Adrenal gland (tissue), 19 donors: ENCODE measurements at places on chromosomes 1 and 21.

- DNase-seq = peak; percentile 58
These were observed 264.6 kb downstream of the HHIPL2 start for GRCh38 chr1:222283147-222283768.

DNA sequence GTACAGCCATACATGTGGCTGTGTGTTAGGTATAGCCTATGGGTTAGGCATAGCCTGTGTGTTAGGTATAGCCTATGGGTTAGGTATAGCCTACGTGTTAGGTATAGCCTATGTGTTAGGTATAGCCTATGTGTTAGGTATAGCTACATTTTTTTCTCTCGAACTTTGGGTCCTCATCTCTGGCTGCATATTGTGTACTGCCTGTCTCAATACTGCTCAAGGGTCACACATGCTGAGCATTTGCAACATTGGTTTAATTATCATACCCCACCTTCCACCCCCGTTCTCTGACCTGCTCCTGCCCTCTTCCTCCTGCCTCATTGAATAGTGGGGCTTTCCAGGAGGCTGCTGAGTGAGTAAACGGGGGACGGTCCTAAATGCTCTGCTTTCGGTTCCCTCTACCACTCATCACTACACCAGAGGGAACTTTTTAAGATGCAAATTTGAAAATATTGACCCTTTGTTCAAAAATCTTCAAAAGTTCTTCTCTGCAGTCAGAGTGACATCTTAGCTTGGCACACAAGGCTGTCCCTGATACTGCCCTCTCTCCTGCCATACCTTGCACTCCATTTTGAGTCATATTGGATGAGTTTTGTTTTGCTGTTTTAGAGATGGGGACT, 17.8 kb downstream of the OR2B11 start:
- no peak for DNase-seq

- DNase-seq = no peak
These were observed 297.0 kb downstream of the GPATCH2 start for GRCh38 chr1:217333939-217334338.

DNA sequence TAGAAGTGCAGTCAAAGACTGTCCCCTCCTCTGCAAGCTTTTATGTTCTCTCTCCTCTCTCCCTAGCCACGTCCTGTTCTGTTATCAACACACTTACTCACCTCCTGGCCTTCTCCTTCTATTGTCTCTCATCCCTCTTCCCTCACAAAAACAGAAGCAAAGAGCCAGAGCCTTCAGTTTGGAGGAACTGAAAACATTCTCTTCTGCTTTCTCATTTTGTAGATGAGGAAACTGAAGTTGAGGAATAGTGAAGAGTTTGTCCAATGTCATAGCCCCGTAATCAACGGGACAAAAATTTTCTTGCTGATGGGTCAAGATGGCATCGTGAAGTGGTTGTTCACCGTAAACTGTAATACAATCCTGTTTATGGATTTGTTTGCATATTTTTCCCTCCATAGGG, 1.9 kb downstream of the NLRP3 start:
- no peak for DNase-seq

GRCh38 chr1:54767526-54767925, 3.2 kb upstream of the PARS2 start:
- no peak for DNase-seq

- no peak for DNase-seq
These were observed 246.5 kb downstream of the TOMM20 start for GRCh38 chr1:234881893-234882771.

- no peak for DNase-seq
These were observed 410.1 kb upstream of the LYPLAL1 start for GRCh38 chr1:218763538-218763937.

- DNase-seq = no peak
These were observed 8.0 kb upstream of the OR2M3 start for GRCh38 chr1:248189026-248189425.

DNA sequence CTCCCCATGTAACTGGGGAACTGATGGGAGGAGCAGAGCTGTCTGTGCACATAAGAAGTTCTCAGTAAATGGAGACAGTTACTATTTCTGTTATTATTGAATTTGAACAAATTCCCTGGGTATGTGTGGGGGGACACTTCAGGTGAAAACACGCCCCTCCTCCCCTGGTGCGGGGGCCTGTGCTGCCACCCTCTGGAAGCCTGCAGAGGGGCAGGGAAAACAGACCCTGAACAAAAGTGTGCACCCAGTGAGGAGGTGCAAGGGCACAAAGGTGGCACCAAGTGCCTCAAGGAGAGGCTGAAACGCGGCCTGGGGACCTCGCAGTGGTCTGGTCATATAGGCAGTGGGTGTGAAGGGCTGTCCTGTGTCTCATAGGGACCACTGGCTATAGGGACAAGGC, 18.2 kb upstream of the NADK start:
- no peak for DNase-seq

DNA sequence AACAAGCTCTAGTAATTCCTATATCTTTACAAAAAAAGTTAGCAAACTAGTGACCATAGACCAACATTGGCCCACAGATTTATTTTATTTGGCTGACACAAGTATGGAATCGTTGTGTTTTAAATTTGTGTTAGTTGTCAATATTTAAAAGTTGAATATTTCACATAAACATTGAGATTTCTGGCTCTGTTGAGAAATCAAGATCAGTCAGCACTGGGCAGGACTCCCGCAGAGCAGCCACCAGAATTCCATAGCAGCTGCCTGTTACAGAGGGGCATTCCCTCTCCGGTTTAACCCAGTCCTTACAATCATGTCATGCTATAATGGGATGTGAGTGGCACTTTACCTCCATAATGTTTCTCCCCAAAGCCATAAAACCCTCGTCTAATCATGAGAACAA, 79.2 kb upstream of the NRIP1 start:
- DNase-seq = no peak

DNA sequence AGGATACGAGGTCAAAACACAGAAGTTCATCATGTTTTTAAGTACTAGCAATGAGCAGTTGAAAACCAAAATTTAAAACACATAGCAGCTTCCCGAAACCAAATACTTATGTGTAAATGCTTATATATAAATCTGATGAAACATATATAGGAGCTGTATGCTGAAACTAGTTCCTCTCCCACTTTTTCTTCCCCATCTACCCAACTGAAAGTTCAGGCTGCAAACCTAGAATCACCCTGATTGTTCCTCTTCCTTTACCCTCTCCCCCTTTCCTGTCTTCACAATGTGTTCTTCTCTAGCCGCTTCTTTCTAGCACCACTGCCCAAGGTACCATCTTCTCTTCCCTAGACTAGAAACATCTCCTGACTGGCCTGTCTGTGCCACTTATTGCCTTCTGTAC, 90.6 kb downstream of the ST3GAL3 start:
- no peak for DNase-seq

DNA sequence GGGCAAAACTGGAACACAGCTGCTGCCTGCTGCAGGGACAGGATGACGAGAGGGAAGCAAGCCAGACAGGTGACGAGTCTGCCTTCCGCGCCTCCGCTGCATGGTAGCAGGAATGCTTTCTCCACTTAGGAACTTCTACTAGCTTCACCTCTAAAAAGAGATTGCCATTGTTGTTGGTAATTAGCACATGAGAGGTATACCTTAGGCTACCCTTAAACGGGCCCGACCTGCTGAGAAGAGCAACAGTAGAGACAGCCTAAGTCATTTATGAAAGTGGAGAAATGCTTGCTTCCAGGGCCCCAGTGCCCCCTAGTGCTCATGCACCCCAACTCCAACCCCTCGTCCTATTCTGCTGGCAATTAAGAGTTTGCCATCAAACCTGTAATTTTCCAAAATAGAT, 96.9 kb upstream of the AKT3 start:
- no peak for DNase-seq

- DNase-seq = no peak
These were observed 119.0 kb downstream of the TNFSF18 start for GRCh38 chr1:172931761-172932160.

GRCh38 chr1:234965111-234965510, 163.5 kb downstream of the TOMM20 start:
- no peak for DNase-seq

GRCh38 chr1:197269053-197269452, 1.0 kb downstream of the CRB1 start:
- DNase-seq = no peak

DNA sequence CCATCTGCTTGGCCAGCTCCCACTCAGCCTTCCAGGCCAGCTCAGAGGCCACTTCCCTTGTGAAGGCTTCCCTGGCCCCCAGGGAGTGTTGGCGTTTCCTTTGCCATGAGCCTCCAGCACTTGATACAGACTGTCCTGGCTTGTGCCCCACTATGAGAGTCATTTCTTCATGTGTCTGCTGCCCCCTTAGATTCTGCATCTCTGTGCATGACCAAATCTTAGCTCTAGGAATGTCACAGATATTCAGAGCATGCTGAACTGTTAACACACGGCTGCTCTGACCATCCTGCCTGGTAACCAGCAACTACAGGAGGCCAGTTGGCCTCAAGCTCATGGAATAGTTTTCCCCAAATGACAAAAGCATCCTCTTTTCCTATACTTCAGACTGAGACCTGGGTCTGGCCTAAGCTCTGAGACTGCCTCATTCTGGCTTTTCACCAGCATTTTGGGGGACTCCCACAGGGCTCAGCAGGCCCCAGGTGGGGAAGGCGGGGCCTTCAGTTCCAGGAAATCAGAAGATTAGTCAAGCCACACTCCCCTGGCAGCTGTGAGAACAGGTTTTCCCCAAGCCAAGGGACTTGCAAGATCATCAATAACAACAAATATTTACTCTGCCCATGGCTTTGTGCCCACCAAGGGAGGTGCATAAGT, 182.6 kb upstream of the EDN2 start:
- DNase-seq = no peak

- peak; percentile 53 for DNase-seq
These were observed 976 bp downstream of the SSBP3 start for GRCh38 chr1:54404939-54405897.

- DNase-seq = no peak
These were observed 24.2 kb downstream of the PTPRU start for GRCh38 chr1:29260531-29260930.

- no peak for DNase-seq
These were observed 4.2 kb downstream of the MYOG start for GRCh38 chr1:203081465-203082230.

- no peak for DNase-seq
These were observed 34.9 kb upstream of the TSNAX start for GRCh38 chr1:231493421-231494185.

GRCh38 chr1:86750076-86750475, 45.7 kb downstream of the SH3GLB1 start:
- DNase-seq = no peak

GRCh38 chr1:95084317-95085176, 11.8 kb upstream of the ALG14 start:
- no peak for DNase-seq

DNA sequence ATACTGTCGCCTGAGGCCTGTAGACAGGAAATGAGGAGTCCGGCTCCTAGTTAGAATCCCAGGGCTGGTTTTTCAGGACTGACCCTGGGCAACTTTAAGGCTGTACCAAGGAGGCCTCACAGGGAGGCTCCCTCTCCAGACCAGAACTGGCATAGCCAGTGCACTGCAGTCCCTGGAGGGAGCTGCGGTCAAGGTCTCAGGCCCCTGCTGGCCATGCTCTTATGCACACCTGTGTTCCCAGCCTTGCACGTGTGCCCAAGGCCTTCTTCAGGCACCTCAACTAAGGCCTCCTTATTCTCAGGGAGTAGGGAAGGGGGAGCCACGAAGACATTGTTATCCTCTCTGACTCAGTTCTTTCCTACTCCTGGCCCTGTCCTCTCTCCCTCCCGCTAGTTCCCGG, 22.0 kb upstream of the IFNAR1 start:
- DNase-seq = no peak

- peak; percentile 68 for DNase-seq
These were observed 10.9 kb upstream of the C4BPB start for GRCh38 chr1:207077470-207078377.

DNA sequence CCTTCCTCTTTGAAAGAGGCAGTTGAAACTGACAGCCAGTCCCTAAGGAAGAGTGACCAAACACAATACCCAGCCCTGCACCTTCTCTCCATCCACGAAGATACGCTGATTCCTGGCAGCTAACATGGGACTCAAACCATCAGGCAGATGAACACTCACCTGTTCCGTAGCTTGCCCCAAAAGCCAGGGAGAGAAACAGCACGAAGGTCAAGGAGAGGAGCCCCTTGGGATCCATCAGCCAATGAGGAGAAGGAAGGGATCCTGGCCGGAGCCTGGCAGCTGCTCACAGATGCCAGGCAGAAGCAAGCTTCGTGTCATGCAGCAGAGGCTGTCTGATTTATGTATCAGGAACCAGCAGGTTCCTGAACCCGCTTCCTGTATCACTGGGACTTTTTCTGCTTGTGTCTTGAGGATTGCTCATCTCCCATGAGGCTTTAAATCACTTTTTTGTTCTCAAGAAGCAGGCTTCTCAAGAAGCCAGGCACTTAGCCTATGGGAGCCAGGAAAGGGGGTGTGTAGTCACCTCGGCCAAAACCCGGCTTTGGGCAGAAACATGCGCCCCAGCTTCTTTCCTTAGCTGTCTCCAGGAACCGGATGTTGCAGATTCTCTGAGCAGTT, at the start of gene SLAMF1:
Gene SLAMF1, minus strand, starts transcription at position 334 of the 618 bp plus-strand sequence. Its CDS starts 99 bp downstream, at position 235.
- no peak for DNase-seq

- no peak for DNase-seq
These were observed 121.1 kb downstream of the RUNX1 start for GRCh38 chr21:34927992-34928391.

- DNase-seq = peak; percentile 64
These were observed 34.4 kb downstream of the CAPZB start for GRCh38 chr1:19450811-19451515.

GRCh38 chr21:46568562-46568961, 36.3 kb downstream of the S100B start:
- DNase-seq = no peak

DNA sequence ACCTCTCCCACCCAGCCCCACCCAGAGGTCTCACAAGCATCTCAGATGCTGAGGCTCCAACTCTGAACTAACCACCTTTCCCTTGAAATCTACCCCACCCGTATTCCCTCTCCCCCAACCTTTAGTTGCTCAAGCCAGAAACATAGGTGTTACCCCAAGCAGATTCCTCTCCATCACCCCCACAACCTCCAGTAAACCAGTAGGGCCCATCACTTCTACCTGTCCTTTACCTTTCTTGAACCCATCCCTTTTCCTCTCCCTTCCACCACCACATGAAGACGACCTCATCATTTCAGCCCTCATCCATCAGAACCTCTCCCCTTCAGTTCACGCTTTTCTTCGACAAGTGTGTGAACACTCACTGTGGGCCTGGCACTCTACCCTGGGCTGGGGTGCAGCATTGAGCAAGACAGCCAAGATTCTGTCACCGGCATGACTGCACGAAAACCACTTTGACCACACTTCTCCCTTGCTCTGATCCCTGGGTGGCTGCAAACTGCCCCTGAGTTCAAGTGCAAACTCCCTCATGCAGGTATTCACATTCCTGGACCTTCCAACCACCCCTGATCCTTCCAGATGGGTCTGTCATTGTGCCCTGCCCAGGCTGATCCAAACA, 65.5 kb upstream of the LAPTM5 start:
- DNase-seq = no peak

- no peak for DNase-seq
These were observed 155.1 kb upstream of the NRIP1 start for GRCh38 chr21:15219894-15220293.

DNA sequence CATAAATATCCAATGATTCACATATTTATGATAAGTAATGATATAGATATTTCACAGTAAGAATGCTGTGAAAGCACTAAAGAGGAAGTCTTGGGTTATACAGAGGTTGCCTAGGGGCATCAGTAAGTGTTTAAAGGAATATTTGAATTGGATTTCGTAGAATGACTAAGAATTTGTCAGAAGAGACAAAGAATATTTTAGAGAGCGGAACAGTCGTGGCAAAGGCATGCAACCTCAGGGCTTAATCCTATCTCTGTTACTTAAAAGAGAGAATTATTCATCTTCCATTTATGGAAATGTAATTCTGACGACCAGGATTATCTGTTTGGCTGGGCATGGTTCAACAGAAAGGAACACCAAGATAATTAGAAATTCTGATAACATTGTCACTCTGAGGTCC, 171.9 kb upstream of the NR5A2 start:
- DNase-seq = no peak
